Activated T-cell treated with anti-CD3 and anti-CD28 coated beads for 48 hours (primary cell): ENCODE measurements at places on chromosomes 7 and 10.

DNA sequence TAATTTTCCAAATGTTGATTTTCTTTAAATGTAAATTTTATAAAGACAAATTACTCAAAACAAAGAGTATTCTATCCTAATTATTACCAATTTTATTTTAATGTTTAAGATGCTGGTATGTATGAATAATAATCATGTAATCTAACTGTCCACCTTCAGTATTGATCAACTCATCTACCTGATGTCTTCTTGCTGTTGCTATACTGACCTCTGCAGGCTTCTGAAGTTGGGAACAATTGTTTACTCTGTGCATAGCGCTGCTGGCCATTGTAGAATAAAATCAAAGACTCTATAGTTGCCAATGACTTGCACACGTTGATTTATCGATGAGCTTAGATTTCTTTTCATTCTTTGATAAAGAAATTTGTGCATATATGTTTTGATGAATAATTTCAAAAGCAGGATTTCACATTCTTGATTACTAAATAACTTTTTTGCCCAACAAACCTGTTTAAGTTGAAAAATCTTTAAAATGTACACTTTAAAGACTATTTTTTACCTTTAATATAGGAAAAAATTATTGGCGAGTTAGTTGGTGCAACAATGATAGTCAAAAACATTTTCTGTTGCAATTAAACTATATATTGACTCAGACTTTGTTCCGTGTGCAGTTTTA, 282.3 kb downstream of the TFEC start:
- DNase-seq, result no peak

DNA sequence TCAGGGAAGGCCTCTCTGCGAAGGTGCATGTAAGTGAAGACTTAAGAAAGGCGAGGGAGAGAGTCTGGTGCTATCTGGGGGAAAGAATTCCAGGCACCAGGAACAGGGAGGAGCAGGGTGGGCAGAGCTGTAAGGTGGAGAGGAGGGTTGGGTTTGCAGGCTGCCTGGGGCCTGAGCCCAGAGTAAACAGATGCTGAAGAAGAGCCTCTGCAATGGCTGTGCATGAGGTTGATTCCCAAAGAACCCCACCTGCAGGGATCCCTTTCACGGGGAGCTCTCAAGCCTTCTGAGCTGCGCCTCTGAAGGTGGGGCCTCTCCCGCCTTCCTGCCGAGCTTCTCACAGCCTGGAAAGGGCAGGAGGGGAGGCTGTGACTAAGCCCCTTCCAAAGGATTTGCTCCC, 115.1 kb downstream of the RNF216 start:
- DNase-seq, result no peak

DNA sequence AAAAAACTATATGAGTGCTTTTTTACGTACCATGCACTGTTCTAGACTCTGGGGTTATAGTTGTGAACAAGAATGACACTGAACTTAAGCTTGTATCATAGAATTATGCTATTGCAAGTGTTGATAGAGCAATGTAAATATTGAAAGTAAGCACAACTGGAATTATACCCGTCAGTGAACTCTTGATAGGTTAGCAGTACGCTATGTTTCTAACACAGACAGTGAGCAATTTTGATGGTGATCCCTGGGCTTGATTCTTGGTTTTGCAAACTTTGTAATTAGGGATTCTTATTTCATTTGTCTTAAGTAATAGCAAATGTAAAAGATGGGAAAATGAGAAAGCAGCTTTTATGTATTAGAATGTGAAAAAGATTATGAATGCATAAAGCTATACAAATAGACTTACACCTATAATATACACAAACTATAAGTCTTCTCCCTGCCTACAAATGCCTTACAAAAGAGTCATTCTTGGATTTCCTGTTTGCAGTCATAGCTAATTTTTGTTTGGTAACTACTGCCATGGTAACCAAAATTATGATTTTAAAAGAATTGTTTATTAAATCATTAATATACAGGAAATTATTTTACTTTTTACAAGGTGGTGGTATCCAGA, 6.7 kb downstream of the TES start:
- DNase-seq, result no peak

DNA sequence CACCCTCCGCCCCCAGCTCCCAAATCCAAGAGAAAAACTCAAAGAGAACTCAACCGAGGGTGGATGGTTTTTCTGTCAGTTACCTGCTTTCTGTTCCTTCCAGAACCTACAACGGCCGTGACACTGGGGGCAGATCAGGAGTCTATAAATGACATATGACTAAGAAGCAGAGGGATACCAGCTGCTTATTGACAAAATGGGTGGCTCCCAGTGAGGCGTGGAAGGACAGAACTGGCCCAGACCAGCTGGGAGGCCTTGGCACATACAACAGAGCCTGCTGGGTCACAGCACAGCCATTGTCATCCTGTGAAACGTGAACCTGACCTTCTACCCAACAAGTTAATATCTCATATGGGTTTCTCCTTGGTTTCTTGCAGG, 84.3 kb upstream of the ADRB1 start:
- no peak for DNase-seq

GRCh38 chr10:10798102-10798863, 219.4 kb upstream of the CELF2 start:
- DNase-seq, result no peak

DNA sequence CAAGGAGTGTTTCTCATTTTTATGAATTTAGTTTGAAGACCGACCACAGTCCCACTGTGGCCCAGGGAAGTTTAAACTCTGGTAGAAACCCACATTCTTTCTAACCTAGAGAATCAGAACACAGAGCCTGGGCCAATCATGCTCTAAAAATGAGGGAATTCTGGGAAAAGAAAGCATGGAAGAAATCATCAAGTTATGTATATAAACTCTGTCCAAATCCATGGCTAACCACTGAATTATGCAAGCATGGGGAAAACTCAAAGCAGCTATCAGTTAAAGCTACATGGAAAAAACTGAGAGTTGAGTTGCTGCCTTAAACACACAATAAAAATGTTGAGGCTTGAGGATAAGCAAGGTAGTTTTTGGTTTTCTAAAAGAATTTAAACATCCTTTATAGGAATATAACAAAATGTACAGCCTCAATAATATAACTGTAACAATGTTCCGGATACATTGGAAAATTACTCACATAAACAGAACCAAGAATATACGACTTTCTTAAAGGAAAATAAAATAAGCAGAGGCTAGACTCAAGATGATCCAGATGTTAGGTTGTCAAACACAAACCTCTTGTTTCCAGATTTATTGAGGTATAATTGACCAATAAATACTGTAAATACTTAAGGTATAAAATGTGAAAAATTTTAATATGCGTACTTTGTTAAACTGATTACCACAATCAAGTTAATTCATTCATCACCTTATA, 311.2 kb upstream of the GNAI1 start:
- DNase-seq, result no peak

DNA sequence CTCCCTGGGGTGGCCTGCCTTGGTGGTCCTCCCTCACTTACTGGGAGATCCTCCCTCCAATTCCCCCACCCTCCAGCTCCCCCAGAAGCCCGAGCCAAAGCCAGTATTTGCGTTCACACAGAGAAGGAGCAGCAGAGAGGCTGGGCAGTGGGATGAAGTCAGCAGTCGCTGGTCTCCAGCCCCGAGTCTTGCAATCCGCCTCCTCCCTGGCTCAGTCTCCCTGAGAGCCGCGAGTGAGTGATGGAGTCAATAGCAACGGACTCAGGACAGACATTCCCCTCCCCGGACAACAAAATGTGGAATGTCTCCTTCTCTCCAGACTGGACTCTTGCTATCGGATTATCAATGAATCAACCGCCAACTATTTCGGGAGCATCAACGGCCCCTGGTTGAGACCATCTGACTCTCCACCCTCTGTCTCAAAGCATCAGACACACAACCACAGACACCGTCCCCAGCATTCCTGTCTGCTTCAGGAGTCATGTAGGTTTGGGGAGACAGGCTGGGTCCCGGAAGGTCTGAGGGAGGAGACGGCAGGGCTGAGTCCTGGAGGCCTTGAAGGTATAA, 178.4 kb downstream of the SH3PXD2A start:
- DNase-seq, result no peak

DNA sequence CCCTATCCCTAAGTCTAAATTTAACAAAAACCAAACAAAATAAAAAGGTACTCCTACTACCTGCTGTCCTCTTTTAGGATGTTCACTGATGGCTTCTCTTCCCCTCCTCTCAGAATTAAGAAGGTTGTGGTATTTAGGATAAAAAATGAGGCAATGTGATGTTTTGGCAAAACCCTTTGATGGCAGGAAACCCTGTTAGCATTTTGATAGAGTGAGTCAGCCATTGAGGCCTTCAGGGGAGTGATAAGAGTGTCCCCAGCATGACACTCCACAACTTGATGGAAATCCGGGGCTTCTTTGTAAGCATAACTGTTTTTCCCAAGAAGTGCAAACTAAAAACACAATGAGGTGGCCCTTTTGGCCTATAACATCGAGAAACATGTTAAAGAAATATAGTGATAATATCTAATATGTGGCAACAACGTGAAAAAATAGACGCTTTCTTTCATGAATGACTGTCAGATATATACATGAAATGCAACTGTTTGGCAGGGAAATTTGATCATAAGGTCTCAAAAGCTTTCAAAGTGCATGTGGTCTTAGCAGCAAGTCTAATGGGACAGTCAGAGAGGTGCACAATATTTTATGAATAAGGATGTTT, 55.0 kb downstream of the PRTFDC1 start:
- DNase-seq, result no peak

GRCh38 chr10:5423771-5424170, 11.4 kb downstream of the NET1 start:
- DNase-seq, result no peak

DNA sequence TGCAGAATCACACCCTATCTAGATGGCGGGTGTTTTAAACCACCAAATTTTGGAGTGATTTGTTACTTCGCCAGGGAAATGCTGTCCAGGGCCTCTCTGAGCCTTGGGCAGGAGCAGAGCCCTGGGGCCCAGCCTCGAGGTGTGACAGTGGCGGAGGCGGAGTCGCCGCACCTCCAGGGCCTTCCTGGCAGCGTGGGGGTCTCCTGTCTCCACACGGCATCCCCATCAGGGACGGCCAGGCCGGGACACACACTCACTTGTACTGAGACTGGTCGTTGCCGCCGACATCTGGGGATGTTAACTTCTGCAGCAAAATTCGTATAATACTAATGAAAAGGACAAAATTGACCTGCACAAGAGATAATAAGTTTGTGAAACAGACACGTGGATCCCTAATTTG, 110.7 kb downstream of the VIPR2 start:
- DNase-seq, result no peak

GRCh38 chr7:64688988-64689387, 23.1 kb downstream of the ZNF107 start:
- no peak for DNase-seq

DNA sequence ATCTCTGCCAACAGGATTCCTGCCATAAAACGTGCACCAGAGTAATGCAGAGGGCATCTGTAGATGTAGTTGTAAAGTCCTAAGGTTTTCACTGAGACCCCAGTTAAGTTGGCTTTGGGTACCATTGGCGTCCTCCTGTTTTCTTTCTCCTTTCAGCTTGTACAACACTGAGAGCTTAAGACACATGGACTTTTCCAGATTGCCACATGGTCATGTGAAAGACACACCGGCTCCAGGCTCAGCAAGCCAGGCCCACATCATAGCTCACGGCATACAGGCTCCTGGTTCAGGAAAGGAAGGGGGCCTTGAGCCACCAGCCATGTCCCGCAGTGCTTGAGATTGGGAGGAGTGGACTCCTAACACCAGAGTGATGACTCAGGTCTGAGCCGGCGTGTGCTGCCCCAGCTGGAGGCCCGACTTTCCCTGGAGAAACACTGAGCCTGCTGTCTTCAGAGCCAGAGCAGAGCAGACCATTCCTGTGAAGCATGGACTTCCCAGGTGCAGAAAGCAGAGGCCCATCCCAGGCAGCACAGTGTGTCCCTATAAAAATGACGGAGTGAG, 252.7 kb downstream of the PRPF18 start:
- no peak for DNase-seq

DNA sequence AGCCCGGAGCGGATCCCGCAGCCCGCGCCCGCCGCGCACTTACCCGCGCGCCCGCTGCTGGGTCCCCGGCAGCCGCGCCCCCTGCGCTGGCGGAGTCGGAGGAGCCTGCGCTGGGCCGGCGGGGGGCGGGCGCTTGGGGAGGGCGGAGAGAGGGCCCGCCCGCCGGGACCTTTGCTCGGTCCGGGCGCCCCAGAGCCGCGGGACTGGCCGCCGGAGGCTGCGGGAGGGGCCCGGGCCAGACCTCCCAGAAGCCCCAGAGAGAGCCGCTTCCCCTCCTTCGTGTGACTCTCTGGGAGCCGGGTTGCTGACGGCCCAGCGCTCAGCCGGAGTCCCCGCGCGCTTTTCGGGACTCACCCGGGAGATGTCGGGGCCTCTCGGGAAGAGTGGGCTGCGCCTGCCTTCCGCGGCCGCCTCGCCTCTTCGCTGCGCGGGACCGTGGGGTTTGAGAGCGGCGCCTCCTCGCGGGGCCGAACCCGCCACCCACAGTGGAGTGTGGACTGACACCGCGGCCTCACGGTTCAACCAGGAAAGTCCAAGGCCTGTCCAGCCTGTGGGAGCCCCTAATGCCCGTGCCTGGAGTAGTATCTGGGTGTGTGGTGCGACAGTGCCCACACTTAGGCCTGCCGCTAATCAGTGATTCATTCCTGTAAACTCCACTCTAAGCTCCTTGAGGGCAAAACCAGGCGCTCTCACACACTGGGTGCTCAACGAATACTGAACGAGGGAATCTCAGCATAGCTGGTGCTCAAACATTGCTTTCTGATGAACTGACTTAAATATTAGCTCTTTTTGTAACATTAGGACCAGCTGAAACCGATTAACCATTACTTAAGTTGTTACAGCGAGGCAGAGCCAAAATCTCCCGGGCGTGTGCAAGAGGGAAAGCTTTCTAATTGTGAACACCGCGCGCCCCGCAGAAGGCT, at the start of gene GSDME:
Gene GSDME (minus strand): TSS at position 112 of the 923 bp plus-strand sequence. CDS start 7,690 bp downstream, outside the sequence.
- DNase-seq, result peak; percentile 40

DNA sequence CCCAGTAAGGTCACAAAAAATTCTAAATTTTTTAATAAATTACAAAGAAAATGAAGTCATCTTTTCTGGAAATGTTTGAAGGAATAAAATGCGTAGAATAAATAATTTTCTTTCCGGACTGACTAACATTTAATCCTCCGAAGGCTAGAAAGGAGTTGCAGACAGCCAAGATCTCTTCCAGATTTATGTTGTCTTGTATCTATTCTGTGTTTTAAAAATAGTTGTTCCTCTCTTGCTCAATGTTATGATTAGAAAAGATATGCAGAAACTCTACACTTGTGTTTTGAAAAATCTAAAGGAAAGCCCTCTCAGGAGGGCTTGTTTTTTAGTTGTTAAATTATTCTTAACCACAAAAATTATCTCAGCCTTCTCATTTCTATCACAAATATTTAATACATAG, 70.7 kb downstream of the MACC1 start:
- no peak for DNase-seq

GRCh38 chr7:6615723-6616555, 529 bp downstream of the ZNF853 start:
- DNase-seq, result no peak
